ENCODE measurements at places on chromosomes 1 and 21. TPM values are rescaled to one million over a fixed set of nuclear protein-coding genes. Genes with fewer than 3 reads are reported as not detected.

GRCh38 chr1:166086113-166086883, 80.5 kb downstream of the FAM78B start:
- no peak for DNase-seq

Gene FAM167B
- 1.6 TPM for total RNA-seq

GRCh38 chr1:204799630-204800029, 71.0 kb upstream of the NFASC start:
- no peak for DNase-seq

DNA sequence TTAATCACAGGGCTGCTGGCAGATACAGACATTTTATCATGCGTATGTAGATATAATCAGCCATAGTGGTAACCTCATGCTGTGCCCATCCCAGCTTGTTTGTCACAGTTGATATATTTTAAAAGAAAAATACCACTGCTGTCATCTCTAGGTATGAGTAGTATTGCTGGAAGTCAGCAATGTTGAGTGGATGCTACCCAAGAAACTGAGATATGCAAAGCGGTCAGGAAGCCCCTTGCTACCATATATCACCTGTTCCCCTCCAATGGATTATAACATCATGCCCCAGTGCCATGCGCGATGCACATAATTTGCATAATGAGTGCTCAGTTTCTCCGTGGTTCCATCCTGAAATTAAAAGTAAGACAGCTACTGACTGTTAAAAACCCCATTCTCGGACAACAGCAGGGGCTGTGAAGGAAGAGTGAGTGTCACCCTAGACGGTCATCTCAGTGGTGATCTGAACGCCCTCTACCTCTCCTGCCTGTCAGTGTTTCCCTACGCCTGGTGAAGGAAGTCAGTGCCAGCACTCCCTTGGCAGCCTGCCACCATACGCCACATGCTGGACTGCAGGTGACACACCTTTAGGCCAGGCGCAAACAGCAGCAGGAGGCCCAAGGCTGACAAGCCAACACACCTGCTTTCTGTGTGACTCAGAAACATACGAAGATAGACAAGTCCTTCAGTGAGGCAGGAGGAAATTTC, 2.7 kb downstream of the IL10RB start:
- peak; percentile 45 for DNase-seq

GRCh38 chr1:167599957-167600581, 30.0 kb upstream of the RCSD1 start:
- peak; percentile 32 for DNase-seq

DNA sequence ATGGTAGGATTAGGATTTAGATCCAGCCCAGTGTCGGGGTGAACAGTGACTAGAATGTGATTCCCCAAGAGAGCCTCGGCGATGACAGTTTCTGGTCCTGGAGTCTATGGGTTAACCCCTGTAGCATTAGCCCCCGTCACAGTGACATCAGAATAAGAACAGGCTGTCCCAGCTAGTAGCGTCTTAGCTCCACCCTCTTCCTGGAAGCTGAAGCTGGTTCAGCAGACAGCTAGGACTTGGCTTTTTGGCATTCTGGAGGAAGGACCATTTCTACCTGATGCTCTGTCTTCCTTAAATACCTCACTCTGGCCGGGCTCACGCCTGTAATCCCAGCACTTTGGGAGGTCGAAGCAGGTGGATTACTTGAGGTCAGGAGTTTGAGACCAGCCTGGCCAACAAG, 5.0 kb downstream of the NDUFS2 start:
- no peak for DNase-seq

Gene GBP4
- 37.7 TPM for total RNA-seq

DNA sequence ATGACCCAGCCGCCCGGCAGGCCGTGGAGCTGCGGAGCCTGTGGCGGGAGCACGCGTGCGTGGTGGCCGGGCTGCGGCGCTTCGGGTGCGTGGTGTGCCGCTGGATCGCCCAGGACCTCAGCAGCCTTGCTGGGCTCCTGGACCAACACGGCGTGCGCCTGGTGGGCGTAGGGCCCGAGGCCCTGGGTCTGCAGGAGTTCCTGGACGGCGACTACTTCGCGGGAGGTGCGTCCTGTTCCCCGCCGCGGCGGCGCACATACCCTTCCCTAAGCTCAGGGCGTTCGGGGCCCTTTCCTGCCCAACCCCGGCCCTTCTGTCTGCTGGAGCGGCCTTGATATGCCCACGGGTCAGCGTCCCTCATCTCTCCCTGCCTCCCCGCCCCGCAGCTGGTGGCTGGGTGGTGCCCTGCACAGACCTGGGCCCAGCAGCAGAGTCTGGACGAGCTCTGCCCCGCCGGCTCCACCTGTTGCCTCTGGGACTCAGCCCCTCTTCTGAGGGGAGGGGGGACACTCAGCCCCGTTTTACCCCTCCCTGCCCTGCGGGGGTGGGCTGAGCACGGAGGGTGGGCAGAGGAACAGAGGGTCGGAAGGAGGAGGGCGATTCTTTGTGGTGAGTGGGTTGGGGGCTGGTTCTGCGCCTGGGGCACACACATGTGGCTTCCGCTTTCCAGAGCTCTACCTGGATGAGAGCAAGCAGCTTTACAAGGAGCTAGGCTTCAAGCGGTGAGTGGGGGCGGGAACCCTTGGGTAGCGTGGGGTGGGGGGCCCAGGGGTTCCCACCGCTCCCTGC, 688 bp downstream of the PRXL2B start:
- DNase-seq, result peak; percentile 47

GRCh38 chr1:244761279-244761678, 74.2 kb upstream of the COX20 start:
- no peak for DNase-seq

DNA sequence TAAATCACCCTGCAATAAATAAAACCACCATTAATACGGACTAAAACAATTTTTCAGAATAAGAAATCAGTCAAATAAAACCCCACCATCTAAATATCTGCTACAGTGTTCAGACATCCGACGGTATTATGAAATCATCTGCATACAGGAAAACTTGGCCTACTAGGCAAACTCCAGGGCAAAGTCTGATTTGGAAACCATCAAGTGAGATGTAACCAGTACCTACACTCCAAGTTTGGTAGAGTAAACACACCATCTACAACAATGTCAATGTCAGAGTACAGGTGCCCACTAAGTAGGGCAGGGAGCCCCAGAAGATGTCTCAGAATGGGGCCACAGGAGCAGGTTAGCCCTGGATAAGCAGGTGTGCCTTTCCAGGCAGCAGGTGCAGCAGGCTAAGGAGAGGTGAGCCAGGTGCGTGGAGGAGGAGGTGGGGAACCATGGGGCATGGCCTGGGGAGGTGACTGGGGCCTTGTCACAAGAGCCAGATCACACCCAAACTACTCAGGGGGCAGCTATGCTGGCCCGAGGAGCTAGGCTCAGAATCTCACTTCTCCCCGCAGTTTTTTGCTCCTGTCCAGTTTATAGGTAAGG, 59.6 kb downstream of the CAPZB start:
- no peak for DNase-seq

GRCh38 chr1:201375169-201375568, 2.3 kb downstream of the TNNT2 start:
- no peak for DNase-seq

Gene ATP5IF1
- total RNA-seq, result 147 TPM

DNA sequence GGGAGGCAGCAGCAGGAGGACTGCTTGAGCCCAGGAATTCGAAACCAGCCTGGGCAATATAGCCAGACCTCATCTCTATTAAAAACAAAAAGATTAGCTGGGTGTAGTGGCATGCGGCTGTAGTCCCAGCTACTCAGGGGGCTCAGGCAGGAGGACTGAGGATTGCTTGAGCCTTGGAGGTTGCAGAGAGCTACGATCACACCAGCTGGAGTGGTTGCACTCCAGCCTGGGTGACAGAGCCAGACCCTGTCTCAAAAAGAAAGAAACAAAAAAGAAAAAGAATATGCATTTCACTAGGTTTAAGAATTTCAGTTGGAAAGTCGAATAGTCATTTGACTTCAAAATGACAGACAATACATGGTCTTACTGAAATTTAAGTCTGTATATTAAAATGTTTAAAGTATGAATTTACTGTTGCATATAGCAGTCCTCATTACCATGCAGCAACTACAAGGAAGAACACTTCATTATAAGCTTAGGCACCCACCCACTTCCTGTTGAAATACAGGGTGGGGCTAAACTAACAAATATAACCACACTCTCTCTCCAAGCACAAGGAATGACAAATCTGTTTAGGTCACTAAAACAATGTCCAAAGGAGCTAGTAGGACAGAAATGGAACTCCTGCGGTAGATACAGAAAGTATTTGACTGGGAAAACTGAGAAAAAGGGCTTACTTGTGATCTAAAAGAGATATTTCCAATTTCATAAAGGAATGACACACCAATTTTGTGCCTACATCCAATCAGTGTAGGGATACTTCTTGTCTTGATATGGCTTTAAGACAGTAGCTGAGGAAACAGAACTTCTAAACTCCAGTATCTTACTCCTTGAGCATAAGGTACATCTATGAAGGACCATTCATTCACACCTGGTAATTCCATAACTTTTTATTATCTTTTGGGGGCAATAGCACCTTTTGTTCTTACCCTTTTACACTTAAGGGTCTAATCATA, 44.1 kb downstream of the GPR3 start:
- no peak for DNase-seq

All from activated T-cell treated with anti-CD3 and anti-CD28 coated beads, Interleukin-2, amount 50 U/mL, for 72 hours (primary cell).